Kidney (tissue), 22 donors: ENCODE measurements at places on chromosomes 5 and 9. TPM values are rescaled to one million over a fixed set of nuclear protein-coding genes. Genes with fewer than 3 reads are reported as not detected.

DNA sequence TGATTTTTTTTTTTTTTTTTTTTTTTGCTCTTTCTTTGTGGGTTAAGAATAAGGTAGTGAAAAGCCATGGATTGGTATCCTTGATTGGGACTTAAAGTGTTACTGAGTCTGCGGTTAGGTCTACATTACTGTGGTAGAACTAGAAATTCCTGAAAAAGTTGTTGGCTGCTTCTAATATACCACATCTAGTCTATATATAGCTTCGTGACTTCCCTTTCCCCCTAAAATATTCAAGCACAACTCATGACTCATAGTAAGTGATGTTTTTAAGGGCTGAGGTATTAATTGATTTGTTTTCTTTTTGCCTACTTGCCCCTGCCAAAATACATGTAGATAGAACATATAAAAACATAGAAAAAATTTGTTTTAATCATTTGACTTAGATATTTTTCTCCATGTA, 247.6 kb downstream of the TMEM232 start:
- DNase-seq = no peak

GRCh38 chr5:159901308-159901707, 15.0 kb upstream of the ADRA1B start:
- DNase-seq = no peak

DNA sequence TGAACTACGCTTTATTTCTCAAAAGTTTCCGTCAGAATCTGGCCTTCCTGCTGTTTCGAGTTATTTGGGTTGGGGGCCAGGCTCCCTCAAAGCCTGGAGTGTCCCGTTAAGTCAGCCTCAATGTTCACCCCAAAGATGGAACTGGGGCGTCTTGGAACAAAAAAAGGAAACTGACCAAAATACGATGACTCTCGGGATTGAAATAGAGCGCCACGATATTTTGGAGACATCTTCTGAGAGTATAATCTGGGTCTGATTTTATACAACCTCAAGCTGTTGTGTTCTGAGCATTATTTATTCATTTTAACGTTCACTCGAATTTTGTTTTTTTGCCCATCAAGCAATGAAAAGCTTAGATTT, 28.1 kb downstream of the TLX3 start:
- DNase-seq = no peak

- DNase-seq = no peak
Observed at GRCh38 chr5:33997331-33997983, 10.4 kb downstream of the AMACR start.

GRCh38 chr9:108410161-108410560, 445.6 kb downstream of the ACTL7B start:
- DNase-seq = no peak

DNA sequence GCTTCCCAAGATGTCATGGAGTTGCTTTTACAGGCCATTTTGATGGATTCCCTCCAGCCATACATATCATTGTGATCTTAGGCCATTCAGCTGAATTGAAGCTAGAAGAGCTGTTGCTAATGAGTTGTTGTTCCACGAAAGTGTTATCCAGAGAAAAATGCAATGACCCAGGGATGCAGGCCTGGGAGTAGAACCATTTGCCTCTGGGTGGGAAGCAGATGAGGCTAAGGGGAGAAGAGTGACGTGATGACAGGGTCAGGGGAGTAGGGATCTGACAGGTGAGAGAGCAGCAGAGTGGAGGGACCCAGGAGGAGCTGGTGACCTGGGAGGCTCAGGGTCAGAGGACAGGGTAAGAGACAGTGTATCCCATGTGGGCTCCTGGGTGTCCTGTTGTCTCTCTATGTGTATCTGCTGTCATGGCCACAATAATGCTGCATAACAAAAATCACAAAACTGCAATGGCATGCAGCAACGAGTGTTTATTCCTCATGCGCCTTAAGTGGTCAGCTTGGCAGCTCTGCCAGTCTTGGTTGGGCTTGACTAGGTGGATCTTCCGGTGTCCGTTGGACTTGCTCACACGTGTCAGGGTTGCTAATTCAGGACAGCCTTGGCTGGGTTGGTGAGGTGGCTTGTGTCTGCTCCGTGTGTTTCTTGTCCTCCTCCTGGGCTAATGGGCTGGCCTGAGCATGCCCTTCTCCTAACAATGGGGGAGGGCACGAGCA, 90.6 kb downstream of the LIFR start:
- no peak for DNase-seq

DNA sequence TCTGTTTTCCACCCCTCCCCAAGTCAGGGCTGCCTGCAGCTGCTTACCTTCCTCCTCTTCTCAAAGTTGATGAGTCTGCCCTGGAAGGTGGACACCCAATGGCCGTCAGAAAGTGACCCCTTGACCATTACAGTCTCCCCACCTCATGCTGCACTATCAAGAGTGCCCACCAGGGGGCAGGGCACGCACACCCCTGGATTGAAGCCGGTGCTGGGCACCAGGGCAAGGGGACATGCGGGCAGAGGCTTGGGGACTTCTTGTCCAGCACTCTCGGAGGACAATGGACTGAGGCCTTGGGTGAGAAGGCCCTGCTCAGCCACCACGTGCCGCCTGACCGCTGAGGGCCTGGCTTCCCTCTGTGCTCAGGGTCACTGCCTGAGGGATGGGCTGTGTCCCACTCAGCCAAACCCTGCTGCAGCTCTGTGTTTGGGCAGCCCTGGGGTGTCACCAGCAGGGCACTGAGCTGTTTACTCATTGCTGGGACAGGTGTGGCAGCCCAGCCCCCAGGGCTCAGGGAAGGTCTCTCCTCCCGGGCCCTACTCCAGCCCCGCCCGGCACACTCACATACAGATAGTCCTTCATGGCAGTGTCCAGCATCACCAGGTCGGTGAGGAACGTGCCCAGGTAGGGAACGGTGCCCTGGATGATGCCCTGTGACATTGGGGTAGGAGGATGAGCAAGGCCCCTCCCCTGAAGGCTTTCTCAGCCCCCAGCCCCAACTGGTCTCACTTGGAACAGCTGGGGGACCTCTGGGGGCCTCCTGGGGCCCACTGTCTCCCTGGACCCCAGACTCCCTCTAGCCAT, 17.7 kb downstream of the RALGDS start:
- DNase-seq = peak; percentile 79

GRCh38 chr5:20224046-20224445, 236.0 kb upstream of the CDH18 start:
- no peak for DNase-seq

PCDHGA12 gene
- 4.0 TPM for total RNA-seq

NR5A1 gene
- total RNA-seq = not detected

DNA sequence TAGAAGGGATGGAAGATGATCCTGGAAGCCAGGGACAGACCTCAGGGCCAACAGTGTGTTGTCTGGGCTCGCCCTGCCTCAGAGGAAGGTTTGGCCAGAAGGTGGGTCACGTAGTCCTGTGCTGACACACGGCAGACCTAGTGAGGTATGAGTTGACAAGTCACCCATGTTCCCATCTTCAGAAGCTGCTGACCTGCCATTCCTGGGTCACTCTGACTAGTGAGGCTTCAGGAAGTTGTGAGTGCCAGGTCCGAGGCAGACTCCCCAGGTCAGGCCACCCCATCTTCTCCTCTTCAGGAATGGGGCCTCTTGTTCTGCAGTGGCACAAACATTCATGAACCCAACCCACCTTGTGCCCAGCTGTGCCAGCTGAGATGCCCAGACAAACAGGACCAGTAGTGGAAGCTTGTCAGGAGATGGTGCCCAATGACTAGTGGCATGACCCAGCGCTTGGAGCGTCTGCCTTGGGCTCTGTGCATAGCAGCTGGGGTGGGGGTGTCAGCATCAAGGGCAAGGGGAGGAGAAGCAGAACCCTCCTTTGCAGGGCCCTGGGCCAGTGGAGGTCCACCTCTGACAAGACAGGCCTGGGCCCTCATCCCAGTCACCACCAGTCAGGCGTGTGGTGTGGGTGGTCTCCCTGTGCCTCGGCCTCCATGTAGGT, 16.8 kb upstream of the ANGPTL2 start:
- no peak for DNase-seq

DNA sequence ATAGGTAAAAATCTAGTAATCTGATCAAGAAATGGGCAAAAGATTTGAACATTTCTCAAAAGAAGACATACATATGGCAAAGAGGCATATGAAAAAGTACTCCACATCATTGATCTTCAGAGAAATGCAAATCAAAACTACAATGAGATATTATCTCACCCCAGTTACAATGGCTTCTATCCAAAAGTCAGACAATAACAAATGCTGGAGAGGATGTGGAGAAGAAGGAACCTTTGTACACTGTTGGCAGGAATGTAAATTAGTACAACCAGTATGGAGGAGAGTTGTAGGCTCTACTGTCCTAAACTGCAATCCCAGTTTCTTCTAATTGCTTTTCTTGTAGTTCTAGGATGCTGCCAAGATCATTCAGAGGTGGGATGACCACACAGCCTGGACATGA, 193.5 kb upstream of the RFX3 start:
- DNase-seq = no peak

DNA sequence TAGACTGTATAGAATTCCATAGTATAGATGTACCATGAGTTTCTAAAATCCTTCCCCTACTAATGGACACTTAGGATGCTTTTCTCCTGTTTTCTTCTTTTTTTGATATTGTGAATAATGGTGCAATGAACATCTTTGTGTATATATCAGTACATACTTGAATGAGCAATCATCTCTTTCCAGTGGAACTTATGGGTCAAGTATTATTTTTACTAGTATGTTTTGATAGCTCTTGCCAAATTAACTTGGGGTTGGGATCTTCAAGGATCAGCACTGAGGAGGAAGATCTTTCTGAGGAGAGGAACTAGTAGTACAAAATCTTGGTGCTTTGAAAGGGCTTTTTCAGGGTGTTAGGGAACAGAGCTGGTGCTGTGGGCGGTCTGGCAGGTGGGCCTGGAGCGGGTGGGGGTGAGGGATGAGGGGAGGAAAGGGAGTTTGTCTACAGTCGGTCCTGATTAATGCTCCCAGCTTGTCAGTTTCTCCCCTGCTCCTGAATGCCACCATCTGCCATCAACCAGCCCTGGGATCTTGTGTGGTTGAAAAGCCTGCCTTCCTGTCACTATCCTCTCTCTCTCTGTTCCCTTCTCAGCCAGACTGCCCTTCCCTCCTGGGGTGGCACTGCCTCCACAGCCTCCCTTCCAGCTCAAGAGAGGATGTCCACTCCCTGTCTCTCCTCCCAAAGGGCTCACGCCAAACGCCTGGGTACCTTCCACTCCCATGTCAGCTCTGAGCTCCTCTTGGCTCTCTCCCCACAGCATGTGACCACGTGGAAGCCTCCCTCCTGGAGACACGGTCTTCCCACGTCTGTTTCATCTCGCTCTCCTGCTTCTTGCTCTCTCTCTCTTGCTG, 185.9 kb downstream of the DAB2IP start:
- DNase-seq = no peak

GRCh38 chr5:170642776-170643436, 139.1 kb downstream of the KCNIP1 start:
- no peak for DNase-seq
